Mesothelial cell of epicardium (in vitro differentiated cells): ENCODE measurements at places on chromosomes 12 and 14.
A peak's percentile ranks its signal among the peaks of the same experiment; 100 is the strongest.

DNA sequence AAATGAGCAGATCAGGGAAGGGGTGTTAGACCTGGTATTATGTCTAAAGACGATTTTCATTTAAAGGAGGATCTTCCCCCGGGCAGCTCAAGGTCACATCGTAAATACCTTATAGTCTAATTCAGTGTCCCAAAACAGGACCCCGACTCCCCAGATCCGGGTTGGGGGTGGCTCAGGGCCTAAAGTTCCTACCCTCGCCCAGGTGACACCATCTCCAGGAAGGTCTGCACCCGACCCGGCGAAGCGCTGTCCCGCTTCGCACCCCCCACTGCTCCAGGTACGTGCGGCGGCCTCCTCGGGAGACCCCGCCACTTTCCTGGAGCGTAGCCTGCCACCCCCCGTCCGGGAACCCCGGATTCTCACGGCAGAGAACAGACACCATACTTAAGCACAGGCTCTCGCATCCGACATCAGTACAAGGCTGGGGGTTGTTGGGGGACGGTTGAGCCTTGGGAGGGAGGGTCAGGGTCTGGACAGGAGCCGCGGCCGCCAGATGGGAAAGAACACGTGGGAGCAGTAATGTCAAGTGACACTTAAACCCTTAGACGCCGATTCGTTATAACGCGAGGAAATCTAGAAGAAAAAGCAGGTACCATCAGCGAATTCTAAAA, 556 bp downstream of the TIMM9 start:
- DNase-seq: peak; percentile 56

DNA sequence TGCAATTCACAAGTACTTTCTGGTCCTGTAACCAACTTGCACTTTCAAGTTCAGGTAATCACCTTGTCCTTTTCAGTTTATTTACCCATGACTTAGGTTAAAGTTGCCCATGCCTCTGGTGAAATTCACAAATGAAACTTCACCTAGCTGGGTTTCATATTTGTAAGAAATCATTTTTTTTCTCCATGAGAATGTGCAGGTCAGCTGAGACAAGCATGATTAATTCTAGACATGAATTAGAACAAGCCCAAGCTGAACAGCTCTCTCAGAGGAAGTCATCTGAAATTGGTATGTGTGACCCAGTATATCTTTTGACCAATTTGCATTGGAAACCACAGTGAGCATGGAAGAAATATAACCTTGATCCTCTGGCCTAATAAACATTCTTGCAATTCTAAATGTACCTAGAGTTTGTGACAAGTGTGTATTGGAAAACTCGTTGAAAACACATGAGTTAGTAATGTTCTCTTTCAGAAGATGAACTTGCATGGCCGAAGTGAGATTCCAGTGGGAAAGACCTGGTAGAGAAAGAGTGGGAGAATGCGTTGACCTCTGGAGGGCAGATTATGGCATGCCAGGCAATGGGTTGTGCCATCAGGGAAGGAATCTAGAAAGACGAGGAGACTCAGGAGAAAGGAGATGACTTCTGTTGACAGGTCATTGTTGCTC, 486.5 kb downstream of the ZFP36L1 start:
- DNase-seq: no peak

- DNase-seq: no peak
These were observed 52.8 kb downstream of the PPFIBP1 start for GRCh38 chr12:27576667-27577347.

DNA sequence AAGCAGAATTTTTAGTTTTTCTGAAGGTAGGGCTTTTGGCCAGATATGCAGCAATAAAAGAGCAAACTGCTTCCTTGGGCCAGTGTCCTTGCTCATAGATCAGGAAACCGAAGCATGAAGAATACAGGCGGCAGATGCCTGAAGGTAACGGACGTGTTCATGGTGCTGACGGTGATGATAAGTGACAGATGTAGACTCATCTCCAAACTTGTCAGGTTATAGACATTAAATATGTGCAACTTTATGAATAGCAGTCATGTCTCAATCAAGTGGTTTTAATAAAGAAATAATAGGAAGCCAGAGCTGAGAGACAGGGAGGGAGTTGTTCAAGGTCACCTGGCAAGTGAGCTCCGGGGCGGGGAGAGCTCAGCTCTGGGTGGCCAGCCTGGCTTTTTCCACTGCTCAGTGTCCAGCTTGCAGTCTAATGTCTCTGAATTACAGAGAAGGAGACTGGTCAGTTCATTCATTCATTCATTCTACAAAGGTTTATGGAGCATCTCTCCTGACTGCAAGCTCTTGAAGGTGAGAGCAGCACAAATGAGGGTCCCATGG, 1.0 kb downstream of the SERPINA5 start:
- DNase-seq: no peak

GRCh38 chr12:68271346-68271745, 17.9 kb upstream of the IL22 start:
- DNase-seq: no peak
